ENCODE measurements at places on chromosomes 2 and 18. TPM values are rescaled to one million over a fixed set of nuclear protein-coding genes. Genes with fewer than 3 reads are reported as not detected.

GRCh38 chr2:226270285-226271058 is 529.1 kb downstream of the IRS1 start:
- no peaks in the 10 kb centered on the region for H3K4me1 ChIP-seq
- H3K4me3 ChIP-seq = no peak overlapping the region
- H3K27ac ChIP-seq = no peak overlapping the region
- no peak for DNase-seq
- no peaks in the 10 kb centered on the region for H3K36me3 ChIP-seq
- no peaks in the 10 kb centered on the region for H3K27me3 ChIP-seq

DNA sequence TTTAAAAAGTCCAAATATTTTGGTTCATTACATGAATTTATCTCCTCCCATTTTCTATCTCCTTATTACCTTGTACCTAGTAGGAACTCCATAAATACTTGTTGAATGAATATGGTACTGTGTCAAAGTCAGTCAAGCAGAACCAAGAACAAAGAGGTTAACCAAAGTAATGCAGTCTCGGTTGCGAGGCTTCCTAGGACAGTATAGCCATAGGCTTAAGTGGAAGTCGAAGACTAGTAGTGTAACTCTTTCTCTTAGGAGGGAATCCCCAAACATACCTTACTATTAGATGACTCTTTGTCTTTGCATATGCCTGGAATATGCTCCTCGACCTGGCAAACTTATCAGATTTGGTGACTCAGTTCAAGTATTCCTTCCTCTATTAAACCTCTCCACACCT is 4.8 kb downstream of the LIPT1 start:
- no peak for DNase-seq
- peaks cover 8% of the 10 kb centered on the region for H3K36me3 ChIP-seq
- H3K4me1 ChIP-seq = peaks cover 12% of the 10 kb centered on the region

DNA sequence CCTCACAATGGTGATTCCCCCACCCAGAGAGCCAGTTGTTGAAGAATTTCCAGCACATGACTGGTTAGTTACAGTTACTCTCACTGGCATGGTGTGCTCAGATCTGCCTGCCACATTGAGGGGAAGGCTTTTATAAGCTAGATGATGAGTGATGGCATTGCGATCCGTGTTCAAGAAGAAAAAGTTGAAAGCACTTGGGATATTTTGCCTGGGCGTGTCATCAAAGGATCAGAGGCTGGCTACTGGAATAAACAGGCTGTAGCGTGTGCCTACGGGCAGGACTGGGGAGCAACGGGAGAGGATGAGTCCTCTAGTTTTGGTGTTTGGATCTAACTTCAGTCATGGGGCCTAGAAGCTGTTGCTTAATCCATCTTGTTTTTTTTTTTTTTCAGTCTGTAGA is 175.0 kb downstream of the SETBP1 start:
- no peaks in the 10 kb centered on the region for H3K27me3 ChIP-seq
- H3K36me3 ChIP-seq = no peaks in the 10 kb centered on the region
- no peak for DNase-seq
- no peak overlapping the region for H3K27ac ChIP-seq
- no peak overlapping the region for H3K4me3 ChIP-seq

GRCh38 chr2:129376426-129377077 is 602.9 kb upstream of the RAB6C start:
- H3K4me1 ChIP-seq = no peaks in the 10 kb centered on the region
- DNase-seq = no peak
- no peak overlapping the region for H3K27ac ChIP-seq
- H3K36me3 ChIP-seq = no peaks in the 10 kb centered on the region

DNA sequence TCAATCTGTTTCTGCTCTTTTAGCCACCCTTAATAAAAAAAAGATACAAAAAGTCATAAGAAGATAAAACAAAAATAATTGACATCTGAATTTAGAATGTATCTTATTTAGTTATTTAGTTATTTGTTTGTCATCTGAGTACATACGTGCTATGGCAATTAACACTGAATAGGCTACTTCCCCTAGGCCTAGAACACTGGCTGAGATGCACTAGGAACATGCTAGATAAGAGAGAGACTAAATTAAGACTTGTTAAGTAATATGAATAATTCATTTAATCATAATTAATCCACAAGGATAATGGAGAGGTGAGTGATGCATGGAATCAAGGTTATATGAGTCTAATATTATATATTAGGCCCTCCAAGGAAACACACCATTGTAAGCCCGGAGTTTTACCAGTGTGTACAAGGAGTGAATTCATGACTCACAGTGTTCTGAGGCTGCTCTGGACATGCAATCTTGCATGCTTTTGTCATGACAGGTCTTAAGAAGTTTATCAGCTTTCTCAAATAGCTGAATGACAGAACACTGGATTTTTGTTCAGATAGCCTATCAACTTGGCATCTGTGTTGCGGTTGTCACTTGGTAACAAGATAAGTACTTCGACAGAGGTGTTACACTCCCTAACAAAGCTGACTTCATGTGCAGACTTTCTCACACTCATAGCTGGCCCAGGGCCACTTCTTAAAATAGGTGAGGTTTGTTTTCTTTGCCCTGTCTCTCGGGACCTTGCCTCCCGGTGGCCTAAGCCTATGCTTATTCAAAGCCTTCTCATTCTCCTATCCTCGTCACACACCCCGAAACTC is 5.0 kb upstream of the SERPINB2 start:
- DNase-seq = no peak
- H3K27ac ChIP-seq = no peak overlapping the region
- H3K4me1 ChIP-seq = no peaks in the 10 kb centered on the region
- no peaks in the 10 kb centered on the region for H3K27me3 ChIP-seq
- H3K36me3 ChIP-seq = no peaks in the 10 kb centered on the region

- H3K27ac ChIP-seq = no peak overlapping the region
- H3K4me3 ChIP-seq = no peak overlapping the region
- no peaks in the 10 kb centered on the region for H3K36me3 ChIP-seq
- DNase-seq = no peak
Measured at GRCh38 chr2:191864628-191865374, 17.9 kb upstream of the CAVIN2 start.

DNA sequence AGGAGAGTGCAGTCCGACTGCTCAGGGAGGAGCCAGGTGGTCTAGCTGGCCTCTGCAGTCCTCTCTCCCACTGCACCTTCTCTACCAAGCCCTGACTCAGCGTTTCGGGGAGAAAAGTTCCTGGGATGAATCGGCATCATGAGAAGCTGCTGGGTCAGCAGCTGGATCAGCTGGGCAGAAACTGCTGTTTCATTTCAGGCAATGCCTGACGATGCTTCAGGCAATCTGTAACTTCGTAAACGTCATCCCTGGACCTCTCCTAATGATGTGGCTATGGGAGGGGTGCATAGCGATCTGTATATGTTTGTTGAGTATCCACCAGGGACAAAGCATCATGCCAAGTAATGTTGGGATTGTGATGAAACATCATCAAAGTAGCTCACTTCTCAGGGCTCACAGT is 20.7 kb downstream of the LIPG start:
- H3K27ac ChIP-seq = no peak overlapping the region
- no peak for DNase-seq
- no peak overlapping the region for H3K4me3 ChIP-seq
- no peaks in the 10 kb centered on the region for H3K4me1 ChIP-seq
- no peaks in the 10 kb centered on the region for H3K27me3 ChIP-seq

DNA sequence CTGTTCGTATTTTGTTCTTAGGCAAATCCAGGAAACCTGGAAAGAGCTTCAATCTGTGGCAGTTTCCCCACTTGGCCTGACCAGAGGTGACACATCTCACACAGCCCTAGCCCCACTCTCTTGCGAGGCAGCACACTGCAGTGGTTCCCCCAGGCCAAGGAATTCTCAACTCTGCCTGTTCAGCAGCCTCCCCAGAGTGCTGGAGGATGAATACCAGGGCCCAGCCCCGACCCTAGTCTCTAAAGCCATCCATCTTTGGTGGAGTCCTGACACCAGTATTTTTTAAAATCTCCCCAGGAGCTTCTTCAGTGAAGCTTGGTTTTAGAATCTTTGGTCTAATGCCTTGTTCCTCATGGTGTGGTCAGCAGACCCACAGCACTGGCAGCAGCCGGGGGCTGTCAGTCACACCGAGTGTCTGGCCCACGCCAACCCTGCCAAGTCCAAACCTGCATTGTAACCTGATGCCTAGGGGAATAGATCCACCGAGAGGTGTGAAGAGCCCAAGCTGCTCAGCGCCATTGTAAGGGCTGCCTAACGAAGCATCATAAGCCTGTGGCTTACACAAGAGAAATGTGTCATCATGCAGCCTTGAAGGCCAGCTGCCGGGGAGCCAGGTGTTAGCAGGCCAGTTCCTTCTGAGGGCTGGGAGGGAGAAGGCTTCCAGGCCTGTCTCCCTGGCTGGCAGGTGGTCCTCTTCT is 428.7 kb upstream of the ID2 start:
- no peak for DNase-seq
- no peaks in the 10 kb centered on the region for H3K36me3 ChIP-seq
- H3K4me3 ChIP-seq = no peak overlapping the region

DNA sequence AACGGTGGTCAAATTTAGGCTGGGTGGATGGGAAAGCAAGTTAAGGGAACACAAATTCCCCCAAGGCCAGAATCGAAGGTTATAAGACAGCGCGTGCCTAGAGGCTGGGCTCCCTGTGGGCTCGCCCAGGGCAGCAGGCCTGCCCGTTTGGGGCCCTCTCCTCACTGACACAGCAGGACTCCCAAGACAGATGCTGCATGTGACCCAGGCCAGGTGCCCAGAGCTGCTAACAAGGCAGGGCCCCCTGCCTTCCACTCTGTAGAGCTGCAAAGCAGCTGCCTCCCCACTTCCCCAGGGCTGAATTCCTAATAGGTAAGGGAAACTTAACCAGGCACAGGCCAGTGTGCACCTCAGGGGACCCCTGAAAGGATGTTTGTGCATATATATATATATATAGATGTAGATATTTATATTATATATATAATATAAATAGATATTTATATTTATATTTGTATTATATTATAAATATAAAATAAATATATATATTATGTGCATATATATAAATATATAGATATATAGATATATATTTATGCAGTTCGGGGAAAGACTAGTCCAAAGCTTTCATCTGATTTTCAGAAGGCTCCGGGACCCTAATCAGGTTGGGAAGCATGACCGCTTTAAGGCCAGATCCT is 43.7 kb downstream of the TMEM37 start:
- H3K27ac ChIP-seq = no peak overlapping the region
- H3K36me3 ChIP-seq = no peaks in the 10 kb centered on the region
- no peak for DNase-seq
- no peak overlapping the region for H3K4me3 ChIP-seq

DNA sequence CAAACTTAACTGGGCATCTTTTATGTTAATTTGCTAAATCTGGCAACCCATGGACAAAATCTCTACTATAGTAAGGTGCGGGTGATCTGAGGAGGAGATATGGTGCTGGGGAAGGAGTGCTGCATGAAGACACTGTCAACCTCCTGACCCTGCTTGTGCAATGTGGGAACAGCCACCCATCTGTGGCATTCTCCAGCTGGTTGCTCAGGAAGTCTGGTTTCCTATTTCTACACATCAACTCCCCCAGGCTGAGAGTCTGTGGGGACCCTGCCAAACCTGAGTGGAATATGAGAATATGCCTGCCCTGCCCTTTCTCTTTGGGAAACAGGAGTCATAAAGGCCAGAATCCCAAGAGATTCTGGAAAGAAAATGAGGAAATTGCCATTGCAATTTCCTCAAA is 60.1 kb upstream of the PAX3 start:
- no peaks in the 10 kb centered on the region for H3K36me3 ChIP-seq
- H3K4me3 ChIP-seq = no peak overlapping the region
- no peaks in the 10 kb centered on the region for H3K27me3 ChIP-seq
- no peak for DNase-seq
- H3K27ac ChIP-seq = no peak overlapping the region

- DNase-seq = no peak
- H3K4me1 ChIP-seq = no peaks in the 10 kb centered on the region
- no peaks in the 10 kb centered on the region for H3K27me3 ChIP-seq
- no peaks in the 10 kb centered on the region for H3K36me3 ChIP-seq
- no peak overlapping the region for H3K27ac ChIP-seq
Measured at GRCh38 chr18:62663731-62664336, 51.5 kb upstream of the PHLPP1 start.

- H3K4me3 ChIP-seq = no peak overlapping the region
- no peak for DNase-seq
- peaks cover 8% of the 10 kb centered on the region for H3K4me1 ChIP-seq
- no peak overlapping the region for H3K27ac ChIP-seq
Measured at GRCh38 chr18:51070545-51070944, 40.5 kb downstream of the SMAD4 start.

GRCh38 chr2:50691513-50691912 is 340.4 kb downstream of the NRXN1 start:
- H3K4me3 ChIP-seq = no peak overlapping the region
- H3K36me3 ChIP-seq = no peaks in the 10 kb centered on the region
- DNase-seq = no peak
- no peaks in the 10 kb centered on the region for H3K4me1 ChIP-seq
- H3K27me3 ChIP-seq = no peaks in the 10 kb centered on the region

DNA sequence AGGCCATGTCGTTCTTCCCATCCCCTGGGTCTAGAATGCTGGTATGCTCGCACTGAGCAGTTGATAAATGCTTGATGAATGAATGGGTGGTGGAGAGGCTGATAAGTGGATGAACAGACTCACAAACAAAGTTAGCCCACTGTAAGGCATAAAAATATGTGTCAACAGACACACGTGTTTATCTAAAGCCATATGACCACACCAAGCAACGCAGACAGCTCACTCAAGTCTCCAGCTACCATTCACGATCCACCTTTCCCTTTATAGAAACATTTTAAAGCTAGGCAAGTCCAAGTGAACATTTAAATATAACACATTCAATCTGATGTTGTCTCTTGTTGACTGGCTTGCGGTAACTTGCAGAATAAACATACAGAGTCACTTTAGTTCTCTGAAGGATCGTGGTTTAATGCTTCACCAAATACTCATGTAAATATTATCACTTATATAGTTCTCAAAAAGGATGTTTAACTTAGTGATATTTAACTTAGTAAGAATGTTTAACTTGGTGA is 105.5 kb downstream of the NOL10 start:
- no peaks in the 10 kb centered on the region for H3K4me1 ChIP-seq
- no peak overlapping the region for H3K4me3 ChIP-seq
- H3K27ac ChIP-seq = no peak overlapping the region
- no peaks in the 10 kb centered on the region for H3K27me3 ChIP-seq
- DNase-seq = no peak
- peaks cover 12% of the 10 kb centered on the region for H3K36me3 ChIP-seq

The TMEM87B gene
- total RNA-seq = 17.3 TPM

The GALR1 gene
- not detected for total RNA-seq

The IL18R1 gene
- 17.9 TPM for total RNA-seq

The CCDC141 gene
- 2.1 TPM for total RNA-seq

The CMPK2 gene
- total RNA-seq = 1.1 TPM

The STAT4 gene
- total RNA-seq = 54.7 TPM

The TSPYL6 gene
- not detected for total RNA-seq

The GREB1 gene
- total RNA-seq = 0.94 TPM

The LAMA3 gene
- total RNA-seq = not detected

Measured in CD8-positive, alpha-beta memory T cell (primary cell).